Sigmoid colon (tissue), 7 donors: ENCODE measurements at places on chromosomes 5 and 9. TPM values are rescaled to one million over a fixed set of nuclear protein-coding genes. Genes with fewer than 3 reads are reported as not detected.

- DNase-seq: no peak
Measured at GRCh38 chr9:79765466-79765865, 193.7 kb downstream of the TLE4 start.

DNA sequence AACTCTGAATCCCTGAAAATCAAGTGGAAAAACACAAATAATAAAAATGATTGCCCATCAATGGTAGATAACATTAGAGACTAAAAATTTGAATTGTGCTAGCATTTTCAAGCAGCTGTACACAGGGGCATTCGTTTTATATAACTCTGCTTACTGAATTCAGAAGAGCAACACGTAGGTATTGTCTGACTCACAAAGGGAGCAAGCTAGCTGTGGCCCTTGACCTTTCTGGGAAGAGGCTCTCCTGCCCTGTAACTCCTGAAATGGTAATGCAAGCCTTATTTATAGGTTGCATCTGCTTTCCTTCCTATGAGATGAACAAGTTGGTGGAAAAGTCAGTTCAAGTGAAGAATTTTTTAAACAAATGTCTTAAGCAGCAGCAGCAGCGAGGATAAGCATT is 218.7 kb upstream of the EFNA5 start:
- no peak for DNase-seq

DNA sequence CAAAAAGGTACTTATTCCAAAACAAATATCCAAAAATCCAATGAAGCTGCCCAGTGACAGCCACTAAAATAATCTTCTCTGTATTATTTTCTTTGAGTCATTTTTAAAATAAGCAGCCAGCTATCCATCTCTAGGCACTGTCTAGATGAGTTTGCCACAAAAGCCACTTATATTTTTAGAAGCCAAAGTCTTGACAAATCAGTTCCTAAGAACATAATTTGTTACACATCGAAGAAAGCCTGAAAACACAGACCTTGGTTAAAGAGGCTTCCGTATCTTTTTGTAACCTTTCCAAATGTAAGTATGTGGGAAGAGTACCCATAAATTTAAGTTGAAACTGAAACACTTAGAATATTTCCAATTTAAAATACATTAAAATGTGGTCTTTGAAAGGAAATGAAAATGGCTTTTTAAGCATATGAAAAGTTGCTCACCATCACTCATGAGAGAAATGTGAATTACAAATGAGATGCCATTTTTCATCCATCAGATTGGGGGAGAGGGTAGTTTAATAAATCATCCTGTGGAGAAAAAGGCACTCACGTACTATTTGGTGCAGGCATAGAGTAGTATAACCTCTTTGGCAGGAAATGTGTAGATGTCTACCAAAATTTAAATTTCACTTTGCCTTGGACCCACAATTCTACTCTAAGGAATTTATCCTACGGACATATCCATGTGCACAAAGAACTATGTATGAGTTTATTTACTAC is 180.4 kb downstream of the MLLT3 start:
- no peak for DNase-seq

GRCh38 chr5:103667068-103667467 is 104.5 kb upstream of the NUDT12 start:
- DNase-seq: no peak

DNA sequence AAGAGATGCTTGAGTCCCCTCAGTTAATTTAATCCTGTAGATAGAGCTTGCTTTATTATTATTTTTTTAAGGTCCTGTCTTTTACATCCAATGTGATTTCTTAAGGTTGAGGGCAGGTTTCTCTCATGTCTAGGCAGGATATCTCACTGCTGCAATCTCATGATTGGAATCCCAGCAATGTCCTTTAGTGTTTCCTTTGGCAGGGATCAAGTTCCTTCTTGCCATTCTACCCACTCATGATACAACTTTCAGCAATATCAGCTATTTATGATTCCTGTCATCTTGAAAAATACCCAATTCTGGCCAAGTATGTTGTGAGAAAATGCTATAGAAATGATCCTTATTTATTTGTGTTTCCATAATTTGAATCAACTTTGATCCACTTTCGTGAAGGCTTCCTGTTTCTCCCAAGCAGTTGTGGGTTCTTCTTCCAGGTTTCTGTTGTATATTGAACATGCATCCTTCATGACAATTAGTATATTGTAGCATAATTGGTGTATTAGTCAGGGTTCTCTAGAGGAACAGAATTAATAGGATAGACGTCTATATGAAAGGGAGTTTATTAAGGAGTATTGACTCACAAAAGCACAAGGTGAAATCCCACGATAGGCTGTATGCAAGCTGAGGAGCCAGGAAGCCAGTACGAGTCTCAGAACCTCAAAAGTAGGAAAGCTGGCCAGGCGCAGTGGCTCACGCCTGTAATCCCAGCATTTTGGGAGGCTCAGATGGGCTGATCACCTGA is 18.4 kb upstream of the VPS13A start:
- no peak for DNase-seq

DNA sequence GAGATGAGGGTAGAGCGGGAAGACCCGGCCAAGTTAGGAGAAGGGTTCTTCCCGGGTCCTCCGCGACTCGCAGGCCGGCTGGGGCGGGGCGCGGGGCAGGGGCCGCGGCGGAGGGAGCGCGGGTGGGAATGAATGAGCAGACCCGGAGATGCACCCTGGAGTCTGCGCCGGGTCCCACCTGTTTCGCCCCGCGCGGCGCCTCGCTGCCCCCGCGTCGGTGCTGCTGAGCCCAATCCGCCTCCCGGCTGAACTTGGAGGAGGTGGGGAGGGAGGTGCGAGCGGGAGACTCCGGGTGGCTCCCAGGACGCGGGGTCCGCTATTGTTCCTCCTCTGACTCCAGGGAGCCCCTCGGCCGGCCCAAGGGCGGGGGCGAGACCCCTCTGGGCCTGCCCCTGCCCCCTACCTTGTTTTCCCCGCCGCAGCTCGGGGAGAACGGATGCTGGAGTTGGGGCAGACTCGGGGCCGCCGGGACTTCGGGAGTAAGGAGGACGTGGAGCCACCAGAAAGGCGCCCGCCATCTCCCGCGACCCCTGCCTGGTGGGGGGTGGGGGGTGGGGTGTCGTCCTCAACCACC is 659 bp downstream of the RAI14 start:
- DNase-seq: peak; percentile 71

- DNase-seq: no peak
Measured at GRCh38 chr9:125913551-125913950, 166.4 kb downstream of the PBX3 start.

- DNase-seq: no peak
Measured at GRCh38 chr5:106521701-106522100, 1149.0 kb downstream of the EFNA5 start.

GRCh38 chr5:77015938-77016569 is 14.2 kb upstream of the AGGF1 start:
- no peak for DNase-seq

- DNase-seq: no peak
Measured at GRCh38 chr5:107778647-107779046, 107.9 kb upstream of the EFNA5 start.

- DNase-seq: no peak
Measured at GRCh38 chr5:137101544-137101943, 397.6 kb downstream of the SPOCK1 start.

- DNase-seq: no peak
Measured at GRCh38 chr5:142994218-142994617, 224.0 kb downstream of the ARHGAP26 start.

- DNase-seq: no peak
Measured at GRCh38 chr5:166281433-166281832, 2010.0 kb upstream of the WWC1 start.

DNA sequence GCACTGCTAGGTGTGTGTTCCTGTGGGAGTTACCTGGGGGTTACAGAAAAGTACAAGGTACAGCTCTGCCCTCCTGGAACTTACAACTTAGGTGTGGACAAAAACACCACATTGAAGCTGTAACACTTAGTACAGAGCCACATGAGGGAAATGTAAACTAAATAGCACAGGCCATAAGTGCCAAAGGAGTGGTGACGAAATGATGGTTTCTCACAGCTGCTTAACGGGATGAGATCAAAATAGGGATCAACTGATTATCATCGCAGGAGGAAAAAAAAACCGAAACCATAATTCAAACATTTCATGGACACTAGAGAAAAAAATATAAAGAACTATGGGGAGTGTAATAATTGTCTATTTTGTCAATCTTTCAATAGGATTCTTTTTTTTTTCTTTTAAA is 5.9 kb downstream of the LIX1 start:
- no peak for DNase-seq

BNC2 gene
- 195 TPM for total RNA-seq

ZFP2 gene
- total RNA-seq: 3.9 TPM

PHF24 gene
- total RNA-seq: 0.68 TPM

SH3PXD2B gene
- total RNA-seq: 45.7 TPM

PCSK1 gene
- total RNA-seq: 1.8 TPM

AQP3 gene
- 4.6 TPM for total RNA-seq

C5orf52 gene
- not detected for total RNA-seq

CFAP90 gene
- not detected for total RNA-seq
